ENCODE measurements at places on chromosomes 6 and 20.

- DNase-seq, result no peak
Observed at GRCh38 chr6:155939253-155939652, 483.6 kb upstream of the NOX3 start.

DNA sequence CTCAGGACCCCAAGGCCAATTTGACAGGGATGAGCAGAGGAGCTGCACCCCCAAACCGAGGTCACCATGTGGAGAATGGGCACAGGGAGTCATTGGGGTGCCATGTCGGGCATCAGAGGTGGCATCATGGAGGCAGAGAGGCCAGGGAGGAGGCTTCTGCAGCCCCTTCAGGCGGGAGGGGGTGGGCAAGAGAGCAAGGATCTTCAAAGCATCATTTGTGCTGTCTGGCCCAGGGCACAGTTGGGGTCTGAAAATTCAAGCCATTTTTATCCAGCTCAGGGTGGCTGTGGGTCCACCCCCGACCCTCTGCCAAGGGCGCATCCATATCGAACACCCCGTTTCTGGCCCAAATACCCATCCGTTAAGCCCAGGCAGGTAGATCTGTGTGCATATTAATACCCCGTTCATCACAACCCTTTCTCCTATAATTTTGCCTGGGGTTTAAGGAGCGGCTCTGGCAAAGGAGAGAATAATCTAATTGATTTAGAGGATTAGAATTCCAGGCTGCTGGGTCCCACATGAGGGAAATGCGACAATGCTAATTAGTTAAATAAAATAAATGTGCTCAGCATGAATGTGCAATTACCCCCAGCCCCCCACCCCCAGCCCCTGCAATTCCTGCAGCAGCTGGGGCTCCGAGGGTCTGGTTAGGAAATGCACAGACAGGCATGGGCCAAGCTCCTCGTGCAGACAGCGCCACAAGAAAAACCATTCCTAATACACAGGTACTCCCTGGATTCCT, 31.9 kb downstream of the VSTM2L start:
- DNase-seq, result no peak

DNA sequence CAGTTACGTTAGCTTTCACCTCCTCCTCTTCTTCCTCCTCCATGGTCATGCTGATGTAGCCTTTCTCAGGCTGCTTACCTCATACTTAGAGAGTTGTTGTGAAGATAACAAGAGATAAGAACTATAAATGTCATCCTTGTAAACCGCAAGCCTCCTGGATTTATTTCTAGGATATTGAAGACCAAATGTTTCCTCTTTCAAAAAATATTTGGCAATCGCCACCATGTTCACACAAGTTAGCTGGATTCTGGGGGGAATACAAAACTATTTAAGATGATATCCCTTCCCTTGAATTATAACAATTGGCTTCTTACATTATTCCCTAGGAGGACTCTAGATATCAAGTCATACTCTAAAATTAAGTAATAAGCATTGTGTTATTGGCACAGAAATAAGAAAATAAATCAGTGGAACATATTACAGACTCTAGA, 99.8 kb upstream of the PLEKHG1 start:
- no peak for DNase-seq

- no peak for DNase-seq
Observed at GRCh38 chr6:169776379-169776778, 25.0 kb downstream of the ERMARD start.

DNA sequence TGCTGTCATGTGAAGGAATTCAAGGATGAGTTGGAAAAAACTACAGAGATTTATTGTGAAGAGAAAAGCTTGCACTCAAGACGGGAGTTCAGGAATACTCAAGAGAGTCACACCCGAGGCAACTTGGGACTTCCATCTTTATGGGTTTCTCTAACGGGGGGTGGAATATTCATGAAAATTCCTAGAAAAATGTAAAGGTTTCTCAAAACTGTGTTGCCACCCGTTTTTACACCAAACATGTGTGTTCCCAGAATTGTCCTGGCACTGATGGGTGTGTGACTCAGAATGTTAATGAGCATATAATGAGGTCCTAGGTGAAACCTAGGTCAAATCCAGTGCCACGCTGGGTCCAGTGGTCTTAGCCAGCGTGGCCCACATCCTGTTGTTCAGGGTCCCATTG, 381.5 kb downstream of the CDH26 start:
- DNase-seq, result no peak

GRCh38 chr6:3322366-3322890, 63.7 kb downstream of the PSMG4 start:
- DNase-seq, result no peak

DNA sequence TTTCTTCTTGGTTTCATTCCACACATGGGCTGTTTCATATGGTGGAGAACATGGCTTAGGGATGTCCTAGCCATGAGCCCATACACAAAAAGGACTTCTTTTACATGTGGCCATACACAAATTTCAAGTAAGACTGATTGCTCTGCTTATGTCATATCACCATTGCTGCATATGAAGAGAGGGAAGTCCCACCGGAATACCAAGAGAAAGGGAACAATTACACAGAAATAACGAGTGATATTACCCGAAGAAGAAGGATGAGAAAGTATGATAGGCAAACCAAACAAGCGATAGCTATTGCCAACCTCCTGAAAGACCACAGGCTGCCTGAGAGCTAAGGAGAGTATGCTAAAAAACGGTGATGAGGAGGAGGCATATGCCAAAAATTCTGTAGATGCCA, 70.5 kb upstream of the TNFRSF21 start:
- DNase-seq, result no peak

- DNase-seq, result no peak
Observed at GRCh38 chr20:6730672-6731328, 36.7 kb upstream of the BMP2 start.

DNA sequence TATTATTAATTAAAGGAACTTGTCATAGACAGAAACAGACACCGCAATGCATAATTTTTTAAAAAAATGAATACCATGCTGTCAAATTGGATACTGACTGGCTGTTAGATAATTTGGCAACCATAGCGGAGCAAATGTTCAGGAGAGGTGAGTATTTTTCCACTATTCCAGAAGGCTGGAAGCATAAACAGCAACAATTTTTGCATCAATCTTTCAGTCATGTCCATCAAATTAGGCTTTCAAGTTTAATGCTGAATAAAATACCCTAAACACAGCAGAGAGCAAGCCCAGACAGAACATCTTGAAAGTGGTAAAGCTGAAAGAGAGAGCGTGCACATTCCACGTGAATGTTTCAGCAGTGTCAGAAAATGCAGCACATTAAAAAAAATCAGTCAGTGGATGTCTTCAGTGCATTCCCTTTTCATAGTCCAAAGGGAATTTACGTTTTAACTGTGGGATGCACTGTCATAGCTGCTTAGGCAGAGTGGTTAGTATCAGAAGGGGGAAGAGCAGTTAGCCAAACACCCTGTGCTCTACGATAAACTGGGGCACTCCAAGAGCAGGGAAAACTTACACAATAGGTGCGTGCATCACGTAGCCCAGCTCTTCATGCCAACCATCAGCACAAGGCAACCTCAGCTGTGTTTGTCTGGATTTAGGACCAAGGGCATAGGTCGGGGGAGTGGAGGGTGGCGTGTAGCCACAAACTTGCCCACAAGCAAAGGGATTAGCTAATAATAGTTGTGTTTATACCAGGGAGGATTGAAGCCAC, 116.2 kb upstream of the STMND1 start:
- DNase-seq, result no peak

DNA sequence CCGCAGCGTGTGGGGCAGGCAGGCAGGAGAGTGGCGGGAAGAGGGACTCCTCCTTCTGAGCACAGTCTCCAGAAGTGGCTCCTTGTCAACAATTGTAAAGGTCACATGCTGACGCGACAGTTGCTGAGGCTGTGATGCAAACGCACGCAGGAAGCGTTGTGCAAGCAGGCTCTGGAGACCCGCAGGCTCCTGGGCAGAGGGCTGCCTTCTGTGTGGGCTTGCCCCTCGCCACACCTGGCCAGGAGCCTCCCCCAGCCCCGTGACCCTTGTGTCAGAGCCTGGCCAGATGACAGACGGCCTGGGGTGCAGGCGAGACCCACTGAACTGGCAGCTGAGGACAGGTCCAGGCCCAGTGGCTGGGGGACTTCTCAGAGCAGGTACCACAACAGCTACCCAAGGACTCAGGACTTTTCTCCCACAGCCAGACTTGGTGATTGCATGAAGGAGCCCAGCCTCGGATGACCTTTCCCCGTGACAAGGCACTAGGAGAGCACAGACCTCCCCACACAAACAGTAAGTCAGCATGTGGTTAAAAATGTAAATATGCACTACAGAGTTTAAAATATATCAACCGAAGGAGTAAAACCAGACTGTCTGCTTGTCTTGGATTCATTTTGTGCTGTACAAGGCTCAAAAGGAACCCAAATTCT, 222.1 kb upstream of the RREB1 start:
- DNase-seq, result no peak

DNA sequence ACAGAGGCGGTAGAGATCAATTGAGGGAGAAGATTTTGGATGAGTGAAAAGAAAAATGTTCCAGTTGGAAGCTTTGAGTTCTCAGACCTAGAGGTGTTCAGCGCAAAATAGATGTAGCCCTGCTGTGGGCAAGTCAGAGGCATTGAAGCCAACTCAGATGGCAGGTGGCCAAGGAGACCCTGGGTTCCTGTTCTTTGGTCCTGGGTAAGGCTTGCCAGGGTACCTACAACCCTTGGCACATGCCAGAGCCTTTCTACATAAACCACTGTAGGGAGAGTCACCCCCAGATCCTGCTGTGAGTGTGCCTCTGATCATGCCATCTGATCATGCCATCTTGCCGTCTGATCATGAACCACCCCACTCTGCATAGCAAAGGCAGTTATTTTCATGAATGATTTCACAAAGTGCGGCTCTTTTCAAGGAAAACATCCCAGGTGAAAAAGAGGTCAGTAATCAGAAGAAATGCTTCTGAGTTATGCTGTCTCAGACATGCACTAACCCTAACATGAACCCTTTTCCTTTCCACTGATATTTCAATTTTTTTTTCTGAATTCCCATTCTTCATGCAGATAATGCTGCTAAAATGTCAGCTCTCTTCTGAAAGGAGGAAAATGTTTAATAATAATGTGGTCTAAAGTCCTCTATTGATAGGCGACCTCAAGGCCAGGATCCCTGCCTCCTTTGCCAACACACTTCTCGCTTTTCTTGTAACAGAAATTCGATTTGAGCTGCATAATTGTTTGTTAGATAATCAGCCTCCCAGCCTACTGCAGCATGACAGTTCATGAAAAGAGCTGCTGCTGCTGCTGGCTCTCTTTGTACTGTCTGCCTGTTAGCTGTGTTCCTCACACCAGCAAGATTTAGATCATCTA, 153.6 kb downstream of the MTHFD1L start:
- no peak for DNase-seq

DNA sequence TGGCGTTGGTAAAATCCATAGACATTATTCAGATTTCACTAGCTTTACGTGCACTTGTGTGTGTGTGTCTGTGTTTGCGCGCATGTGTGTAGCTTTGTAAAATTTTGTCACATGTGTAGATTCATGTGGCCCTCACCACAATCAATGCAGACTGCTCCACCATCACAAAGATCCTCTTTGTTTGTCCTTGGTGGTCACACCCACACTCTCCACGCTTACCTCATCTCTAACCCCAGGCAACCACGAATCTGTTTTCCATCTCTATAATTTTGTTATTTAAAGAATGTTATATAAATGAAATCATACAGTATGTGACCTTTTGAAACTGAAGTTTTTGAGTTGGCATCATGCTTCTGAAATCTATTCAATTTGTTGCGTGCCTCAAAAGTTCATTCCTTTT, 58.5 kb downstream of the GRM1 start:
- no peak for DNase-seq

DNA sequence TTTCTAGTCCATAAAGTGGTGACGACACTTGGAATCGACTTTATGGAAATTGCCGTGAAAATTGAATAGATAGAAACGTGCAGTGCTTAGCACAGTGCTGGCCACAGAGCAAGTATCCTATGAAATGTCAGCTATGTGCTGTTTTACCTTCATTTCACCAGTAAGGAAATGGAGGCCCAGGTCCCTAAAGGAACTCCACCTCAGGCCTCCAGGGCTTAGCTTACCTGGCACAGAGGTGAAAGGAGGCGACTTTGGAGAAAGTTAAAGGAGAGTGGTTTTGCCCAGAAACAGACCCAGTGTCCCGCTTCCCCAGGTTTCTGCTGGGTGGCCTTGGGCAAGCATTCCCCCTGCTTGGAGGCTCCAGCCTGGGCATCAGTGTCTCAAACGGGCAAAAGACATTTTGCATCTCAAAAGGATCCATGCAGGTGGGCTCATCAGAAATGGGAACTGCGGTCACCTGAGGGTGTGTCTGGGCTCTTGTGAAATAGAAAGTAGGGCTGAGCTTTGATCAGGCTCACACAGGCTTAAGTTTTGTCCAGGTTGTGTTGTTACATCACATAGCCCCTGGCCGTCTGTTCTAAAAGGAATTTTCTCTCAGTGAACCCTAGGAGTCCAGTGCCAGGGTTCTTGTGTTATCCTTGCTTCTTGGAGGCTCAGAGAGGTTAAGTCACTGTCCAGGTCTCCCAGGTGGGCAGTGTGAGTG, 6.8 kb upstream of the TULP1 start:
- no peak for DNase-seq

DNA sequence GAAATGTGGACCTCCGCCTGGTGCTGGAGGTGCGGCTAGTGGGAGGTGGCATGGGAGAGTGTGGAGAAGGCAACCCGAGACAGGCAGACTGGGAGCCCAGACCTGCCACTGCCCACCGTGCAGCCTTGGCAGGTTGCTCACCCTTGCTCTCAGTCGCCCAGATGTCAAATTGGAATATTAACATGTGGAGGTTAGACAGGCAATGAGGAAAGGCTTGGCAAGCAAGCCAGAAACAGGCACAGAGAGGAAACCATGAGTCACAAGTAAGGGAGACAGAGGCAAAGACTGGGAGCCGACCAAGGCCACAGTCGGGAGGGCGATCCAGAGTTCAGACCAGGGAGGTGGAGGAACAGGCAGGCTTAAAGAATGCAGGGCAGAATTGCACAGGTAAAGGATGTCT, 178.2 kb downstream of the FOXC1 start:
- no peak for DNase-seq

GRCh38 chr6:150018846-150019580, 6.3 kb downstream of the RAET1L start:
- no peak for DNase-seq

DNA sequence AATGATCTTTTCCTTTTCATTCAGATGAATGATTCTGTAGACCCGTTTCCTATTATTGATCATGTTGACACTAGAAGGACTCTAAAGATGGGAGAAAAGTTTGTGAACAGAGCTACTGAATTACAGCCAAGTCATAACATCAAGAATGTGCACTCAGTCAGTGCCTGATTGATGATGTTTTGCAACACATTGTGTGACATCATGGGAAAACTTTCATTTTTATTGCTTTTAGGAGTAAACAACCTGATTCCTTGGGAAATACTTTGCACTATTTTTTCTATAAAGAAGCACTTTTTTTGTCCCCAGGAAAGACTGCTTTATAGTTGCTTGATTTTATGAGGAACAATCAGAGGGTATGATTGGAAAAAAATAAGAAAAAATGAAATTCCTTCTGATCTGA, 383.8 kb upstream of the JAG1 start:
- no peak for DNase-seq

GRCh38 chr20:3350422-3350821, 57.0 kb downstream of the DNAAF9 start:
- no peak for DNase-seq

Measured in stimulated activated CD4-positive, alpha-beta T cell treated with anti-CD3 and anti-CD28 coated beads, Interleukin-4, amount 100 ng/mL, for 4 hours (primary cell).